ENCODE measurements at places on chromosomes 1 and 21.

DNA sequence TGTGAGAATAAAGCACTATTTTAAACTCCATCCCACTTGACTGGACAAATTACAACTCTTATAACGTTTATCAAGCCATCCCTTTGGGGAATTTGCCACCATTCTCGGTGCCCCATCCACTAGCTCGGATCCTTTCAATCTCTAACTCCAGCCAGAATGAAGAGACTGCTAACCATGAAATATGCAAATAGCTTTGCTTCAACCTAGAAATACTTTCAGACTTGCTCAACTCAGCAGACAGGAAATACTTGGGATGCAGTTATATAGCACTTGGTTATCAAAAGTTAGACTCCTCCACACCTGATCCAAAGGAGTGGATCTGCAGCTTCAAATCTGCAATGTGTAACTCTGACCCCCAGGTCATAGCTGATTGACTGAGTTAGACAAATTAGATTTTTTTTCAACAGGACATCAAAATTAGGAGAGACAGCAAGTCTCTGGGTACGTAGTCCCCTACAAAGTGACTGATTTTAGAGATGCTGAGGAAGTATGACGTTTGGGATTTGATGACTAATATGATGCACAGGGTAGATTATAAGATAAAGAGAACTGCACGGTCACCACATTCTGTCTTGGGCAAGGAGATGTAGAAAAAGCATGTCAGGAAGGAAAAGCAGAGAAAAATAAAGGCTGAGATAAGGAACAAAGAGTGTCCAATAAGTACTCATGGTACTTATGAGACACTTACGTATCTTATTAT is 496.0 kb downstream of the AGBL4 start:
- no peak for DNase-seq

- DNase-seq = no peak
These were observed 61.5 kb downstream of the PEX14 start for GRCh38 chr1:10536133-10536770.

GRCh38 chr1:168243198-168243597 is 17.4 kb downstream of the SFT2D2 start:
- DNase-seq = no peak

DNA sequence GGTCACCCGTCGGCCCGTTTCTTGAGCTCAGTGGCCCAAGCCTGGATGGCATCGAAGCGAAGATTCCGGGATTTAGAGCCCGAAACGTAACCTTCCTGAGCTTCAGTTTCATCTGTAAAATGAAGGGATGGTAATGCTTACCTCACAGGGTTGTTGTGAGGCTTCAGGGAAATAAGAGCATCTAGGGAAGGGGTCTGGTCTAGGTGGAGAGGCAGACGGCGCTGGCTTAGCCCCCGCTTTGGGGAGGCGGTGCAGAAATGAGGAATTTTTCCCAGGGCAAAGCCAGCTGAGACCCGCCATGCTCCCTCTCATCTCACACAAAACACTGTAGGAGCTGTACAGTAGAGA is 717 bp upstream of the MYCL start:
- no peak for DNase-seq

DNA sequence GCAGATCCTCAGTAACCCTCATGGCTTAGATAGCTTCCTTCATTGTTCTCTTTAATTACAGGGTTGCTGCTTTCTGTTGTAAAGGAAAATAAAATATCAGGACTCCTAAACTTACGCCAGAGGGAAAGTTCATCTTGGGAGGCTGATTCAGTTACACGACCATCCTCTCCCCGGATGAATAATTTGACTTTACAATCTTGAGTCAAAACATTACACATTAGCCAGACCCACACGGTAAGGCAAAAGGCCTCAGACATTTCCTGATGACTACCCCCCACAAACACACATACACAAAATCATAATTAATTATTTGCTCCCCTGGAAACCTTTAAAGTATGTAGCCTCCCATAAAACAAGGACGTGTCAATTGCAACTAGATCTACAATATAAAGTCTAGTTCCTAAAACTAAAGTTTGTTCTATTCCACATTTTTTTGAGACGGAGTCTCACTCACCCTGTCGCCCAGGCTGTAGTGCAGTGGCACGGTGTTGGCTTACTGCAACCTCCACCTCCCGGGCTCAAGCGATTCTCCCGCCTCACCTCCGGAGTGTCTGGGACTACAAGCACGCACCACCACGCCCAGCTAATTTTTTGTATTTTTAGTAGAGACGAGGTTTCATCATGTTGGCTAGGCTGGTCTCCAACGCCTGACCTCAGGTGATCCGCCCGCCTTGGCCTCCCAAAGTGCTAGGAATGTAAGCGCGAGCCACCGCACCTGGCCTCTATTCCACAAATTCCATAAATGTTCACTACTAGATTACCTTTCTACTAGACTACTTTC is 830 bp upstream of the PRDX1 start:
- DNase-seq = no peak

DNA sequence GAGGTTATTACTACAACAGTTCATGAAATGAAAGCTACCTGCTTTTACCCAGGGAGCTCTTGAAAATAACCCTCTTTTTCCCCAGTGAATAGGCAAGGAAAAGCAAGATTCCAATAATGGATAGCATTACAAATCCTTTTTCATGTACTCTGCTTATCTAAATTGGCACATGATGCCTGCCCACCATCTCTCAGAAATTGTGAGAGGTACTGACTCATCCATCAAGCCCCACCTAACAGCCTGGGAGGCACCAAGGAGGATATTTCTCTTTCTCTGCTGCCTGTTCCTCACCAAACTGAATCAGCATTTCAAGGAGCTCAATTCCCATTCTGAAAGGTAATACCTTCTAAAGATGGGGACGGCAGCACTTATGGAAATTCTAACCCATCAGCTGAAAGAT is 34.4 kb downstream of the PALMD start:
- DNase-seq = no peak

DNA sequence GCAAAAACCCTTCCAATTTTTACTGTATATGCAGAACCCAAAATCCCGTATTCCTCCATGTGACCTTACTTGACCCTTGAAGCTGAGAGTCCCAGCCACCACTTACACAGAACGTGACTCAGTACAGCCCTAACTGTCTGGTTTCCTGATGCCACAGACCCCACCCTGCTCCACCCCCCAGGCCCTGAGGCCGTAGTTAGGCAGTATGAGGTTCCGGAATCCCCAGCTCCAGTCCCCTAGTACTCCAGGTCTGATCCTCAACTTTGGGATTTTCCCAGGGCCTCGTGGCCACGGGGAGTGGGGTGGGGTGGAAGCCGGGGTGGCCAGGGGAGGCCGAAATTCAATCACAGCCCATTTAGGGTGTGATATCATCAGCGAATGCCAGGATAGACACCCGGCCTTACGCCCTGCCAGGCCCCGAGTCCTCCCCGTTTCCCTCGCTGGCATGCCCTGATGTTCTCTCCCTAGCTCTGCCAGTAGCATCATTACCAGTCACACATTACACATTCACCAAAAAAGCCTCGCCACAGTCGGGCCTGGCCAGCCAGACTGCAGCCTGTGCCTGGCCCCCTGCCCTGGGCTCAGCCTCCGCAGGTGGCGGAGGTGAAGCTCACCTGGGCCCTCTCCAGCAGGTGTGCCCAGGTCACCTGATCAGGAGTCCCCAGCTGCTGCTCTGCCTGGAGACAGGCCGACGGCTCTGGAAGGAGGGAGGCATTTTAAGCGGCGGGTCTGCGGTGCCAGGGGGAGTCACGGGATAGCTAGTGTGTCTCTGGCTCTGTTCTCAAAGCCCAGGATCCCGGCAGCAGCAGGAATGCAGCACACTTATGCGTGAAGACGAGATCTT is 70.8 kb downstream of the SCCPDH start:
- no peak for DNase-seq

DNA sequence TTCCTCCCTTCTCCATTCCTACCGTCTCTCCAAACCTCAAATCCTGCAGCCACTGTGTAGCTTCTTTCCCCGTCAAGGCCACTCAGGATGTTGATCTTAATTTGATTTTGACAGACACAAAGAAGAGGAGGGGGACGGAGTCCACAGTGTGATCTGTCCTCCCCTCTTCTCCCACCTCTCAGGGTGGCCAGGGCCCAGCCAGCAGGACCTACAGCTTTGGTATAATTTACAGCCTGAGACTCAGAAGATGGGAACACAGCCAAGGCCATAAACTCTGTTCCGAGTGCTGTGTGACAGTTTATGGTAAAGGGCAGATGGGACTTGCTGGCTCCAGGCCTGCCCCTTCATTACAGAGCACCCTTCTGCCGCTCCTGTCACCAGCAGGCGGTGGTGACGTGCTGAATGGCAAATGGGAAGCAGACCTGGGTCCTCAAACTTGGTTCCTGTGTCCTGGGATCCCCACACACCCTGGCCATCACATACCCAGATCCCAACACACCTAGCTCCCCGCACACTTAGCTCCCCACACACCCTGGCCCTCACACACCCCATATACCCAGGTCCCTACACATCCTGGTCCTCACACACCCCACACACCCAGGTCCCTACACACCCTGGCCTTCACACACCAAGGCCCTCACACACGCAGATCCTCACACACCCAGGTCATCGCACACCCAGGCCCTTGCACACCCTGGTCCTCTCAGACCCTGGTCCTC is 71.6 kb downstream of the CD2 start:
- no peak for DNase-seq

GRCh38 chr1:45375104-45376090 is 35.2 kb upstream of the MUTYH start:
- DNase-seq = no peak

- no peak for DNase-seq
These were observed 82.0 kb downstream of the LRRC53 start for GRCh38 chr1:74430342-74430934.

DNA sequence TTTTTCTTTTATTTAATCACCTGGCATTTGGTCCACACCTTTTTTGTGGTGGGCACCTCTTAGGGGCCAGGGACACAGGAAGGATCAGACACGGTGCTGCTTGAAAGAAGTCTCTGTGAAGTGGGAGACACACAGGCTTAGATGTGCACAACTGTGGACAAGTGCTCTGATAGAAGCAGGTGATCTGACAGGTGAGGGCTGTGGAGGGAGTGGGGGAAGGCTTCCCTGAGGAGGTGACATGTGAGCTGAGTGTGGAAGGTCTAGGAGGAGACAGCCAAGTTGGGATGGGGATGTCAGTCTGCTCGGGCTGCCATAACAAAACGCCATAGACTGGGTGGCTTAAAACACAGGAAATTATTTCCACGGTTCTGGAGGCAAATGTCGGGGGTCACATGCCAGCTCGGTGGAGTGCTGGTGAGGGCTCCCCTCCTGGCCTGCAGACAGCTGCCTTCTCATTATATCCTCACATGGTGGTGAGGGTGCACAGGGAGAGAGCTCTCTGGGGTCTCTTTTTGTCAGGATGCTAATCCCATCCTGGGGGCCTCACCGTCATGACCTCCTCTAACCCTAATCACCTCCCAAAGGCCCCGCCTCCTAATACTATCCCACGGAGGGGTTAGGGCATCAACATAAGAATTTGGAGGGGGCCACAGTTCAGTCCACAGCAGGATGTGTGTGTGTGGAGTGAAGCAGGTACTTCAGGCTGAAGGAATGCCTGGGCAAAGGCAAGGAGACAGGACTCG is 5.2 kb upstream of the KIAA1614 start:
- DNase-seq = no peak

DNA sequence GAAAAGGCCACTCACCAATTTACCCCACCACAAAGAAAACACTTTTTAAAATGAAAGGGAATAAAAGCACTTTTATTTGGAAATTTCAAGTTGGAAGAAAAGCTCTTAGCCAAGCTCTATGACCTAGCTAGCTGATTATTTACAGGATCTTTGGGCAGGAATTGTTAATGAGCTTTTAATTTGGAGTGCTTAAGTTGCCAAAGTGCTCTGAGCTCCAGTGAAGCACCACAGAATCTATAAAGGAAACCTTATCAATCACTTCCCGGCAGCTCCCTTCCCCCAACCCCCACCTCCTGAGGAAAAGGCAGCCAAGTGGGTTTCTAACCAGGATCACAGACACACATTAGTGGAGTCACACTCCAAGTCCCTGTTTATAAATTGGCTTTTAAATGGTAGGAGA is 1.5 kb downstream of the ERI3 start:
- DNase-seq = no peak

DNA sequence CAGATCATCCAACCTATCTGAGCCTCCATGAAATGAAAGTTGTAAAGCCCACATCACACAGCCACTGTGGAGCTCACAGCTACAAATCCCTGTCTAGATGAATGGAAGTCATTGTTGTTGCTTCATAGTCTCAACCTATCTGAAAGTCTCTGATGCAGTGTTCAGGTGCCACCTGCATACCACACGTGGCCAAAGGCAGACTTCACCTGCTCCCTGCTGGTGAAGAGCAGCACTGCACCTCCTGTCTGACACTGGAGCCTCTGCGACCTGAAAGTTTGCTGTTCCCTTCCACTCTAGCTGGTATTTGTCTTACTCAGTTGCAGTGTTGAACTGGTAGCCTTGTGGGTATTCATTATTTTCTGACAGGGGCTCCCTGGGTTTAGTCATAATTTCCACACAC is 18.4 kb downstream of the LORICRIN start:
- DNase-seq = peak; percentile 18

GRCh38 chr1:26239936-26240335 is 5.9 kb downstream of the CEP85 start:
- no peak for DNase-seq

GRCh38 chr21:42505090-42505726 is 8.4 kb upstream of the SLC37A1 start:
- DNase-seq = peak; percentile 45

GRCh38 chr1:14650951-14651350 is 52.5 kb downstream of the KAZN start:
- DNase-seq = no peak

DNA sequence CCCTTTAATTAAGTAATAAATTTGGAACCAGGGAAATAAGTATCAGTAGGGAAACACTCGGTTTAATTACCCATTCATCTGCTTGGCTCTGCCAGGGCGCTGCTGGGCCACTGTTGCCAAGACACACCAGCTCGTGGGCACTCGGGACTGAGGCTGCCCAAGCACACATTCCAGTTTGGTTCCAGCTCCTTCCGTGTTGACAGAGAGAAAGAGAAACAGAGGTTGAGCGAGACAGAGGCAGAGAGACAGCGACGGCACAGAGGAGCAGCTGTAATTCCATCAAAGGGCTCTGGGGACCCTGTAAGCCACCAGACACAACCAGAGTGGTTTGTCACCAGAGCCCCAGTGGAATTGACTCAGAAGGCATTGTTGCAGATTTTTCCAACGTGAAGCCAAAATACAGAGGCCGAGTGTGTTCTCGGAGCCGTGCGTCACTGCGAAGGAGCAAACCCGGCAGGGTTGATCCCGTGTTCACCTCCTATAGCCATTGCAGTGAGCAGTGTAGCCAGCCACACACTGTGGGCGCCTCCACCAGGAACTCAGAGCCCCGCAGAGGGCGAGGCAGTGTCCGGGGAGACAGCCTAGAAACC is 33.5 kb downstream of the SYF2 start:
- DNase-seq = no peak

DNA sequence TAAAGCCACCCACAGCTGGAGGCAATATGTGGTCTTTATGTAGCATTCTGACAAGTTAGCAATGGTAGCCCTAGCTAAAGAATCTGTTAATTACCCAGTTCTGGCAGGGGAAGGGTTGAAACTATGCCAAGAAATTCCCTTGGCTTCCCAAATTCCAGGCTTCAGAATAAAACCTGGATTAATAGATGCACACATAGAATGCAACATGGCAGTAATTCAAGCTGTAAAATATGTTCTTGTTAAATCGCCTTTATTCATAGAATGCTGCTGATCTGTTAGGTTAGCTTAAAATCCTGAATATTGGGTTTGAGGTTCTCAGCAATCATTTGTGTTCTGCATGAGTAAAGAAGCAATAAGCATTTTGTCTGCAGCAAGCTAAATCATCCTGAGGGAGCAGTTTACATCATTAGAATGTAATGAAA is 80.1 kb downstream of the ZNF326 start:
- no peak for DNase-seq

GRCh38 chr1:17551755-17552234 is 12.3 kb downstream of the ARHGEF10L start:
- DNase-seq = no peak
